T-helper 1 cell (primary cell): ENCODE measurements at places on chromosomes 7 and 10.

GRCh38 chr7:120156476-120156875 lies 116.5 kb upstream of the KCND2 start:
- no peak for DNase-seq

GRCh38 chr10:14023673-14024328 lies 306.9 kb downstream of the FRMD4A start:
- DNase-seq = no peak

DNA sequence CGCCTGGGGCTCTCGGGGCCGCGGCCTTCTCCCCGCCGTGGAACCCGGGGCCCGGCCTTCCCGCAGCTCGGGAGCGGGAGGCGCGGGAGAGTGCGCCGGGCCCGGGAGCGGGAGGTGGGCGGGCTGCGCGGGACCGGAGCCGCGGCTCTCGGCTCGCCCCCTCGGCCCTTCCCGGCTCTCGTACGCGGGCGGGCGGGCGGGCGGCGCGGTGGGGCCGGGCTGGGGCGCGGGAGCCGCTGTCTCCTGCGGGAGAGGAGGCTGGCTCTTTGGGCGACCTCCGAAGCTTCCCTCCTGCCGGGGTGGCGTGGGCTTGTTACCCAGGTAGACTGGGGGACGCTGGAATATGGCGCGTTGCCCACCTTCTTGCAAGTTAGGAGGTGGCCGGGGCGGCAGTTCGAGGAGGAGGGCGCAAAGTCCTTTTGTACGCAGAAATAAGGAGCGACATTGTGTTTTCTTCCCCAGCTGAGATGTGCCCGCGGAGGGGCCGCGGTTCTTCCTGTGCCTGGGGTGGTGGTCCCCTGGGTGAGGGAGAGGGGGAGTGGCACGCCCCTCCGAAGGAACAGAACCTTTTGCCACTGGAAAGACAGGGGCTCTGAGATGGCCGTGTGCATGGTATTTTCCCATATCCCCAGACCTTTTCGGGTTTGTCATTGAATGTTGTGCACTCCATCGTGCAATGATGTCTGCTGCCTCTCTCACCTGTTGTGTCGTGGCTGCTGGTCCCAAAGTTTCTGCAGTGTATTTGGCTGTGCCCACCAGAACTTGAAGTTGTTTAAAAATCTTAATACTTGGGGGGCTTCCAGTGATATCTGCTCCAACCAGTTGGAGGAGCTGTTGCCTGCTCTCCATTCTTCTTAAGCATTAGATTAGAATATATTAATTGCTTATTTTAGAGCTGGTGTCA lies 844 bp downstream of the NRF1 start:
- DNase-seq = peak; percentile 26

DNA sequence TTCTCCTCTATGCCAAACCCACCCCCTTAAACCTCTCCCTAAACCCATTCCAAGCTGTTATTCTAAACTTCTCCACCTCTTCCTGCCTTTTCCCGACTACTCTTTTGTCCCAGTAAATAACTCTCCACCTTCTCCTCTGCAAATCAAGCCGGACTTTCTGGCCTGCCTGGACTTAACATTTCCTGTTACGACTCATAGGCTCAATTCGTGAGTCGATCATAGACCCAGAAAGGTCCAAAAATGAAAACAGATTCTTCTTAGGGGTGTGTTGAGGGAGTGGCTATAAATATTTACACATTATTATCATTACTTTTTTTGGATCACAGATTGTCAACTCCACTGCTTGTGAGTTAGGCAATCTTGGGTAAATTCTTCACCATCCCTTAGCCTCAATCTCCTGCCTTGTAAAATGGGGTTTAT lies 59.0 kb upstream of the HABP2 start:
- no peak for DNase-seq

- no peak for DNase-seq
Measured at GRCh38 chr10:97922022-97922758, 72.5 kb downstream of the GOLGA7B start.

GRCh38 chr7:27314111-27314510 lies 71.5 kb downstream of the EVX1 start:
- no peak for DNase-seq
